ENCODE measurements at places on chromosomes 7 and 10.
A peak's percentile ranks its signal among the peaks of the same experiment; 100 is the strongest.

DNA sequence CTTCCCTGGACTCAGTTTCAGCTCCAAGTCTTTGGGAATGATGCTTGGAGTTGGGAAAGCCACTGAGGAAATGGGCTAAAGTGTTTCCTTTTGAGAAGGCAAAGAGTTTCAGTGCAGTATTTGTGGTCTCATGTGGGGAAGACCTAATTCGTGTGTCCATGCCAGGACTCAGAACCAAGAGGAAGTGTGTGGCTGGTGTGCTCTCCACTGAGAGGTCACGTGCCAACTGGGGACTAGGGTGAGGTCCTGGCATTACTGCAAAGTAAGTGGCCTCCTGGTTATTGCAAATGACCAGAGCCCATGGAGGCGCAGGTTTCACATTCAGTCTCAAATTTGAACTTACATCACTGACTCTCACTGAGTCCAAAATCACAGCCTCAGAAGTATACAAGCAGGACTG is 48.6 kb upstream of the ITPRID1 start:
- no peak for DNase-seq

GRCh38 chr7:17038160-17038782 is 156.5 kb upstream of the AGR3 start:
- DNase-seq, result no peak

DNA sequence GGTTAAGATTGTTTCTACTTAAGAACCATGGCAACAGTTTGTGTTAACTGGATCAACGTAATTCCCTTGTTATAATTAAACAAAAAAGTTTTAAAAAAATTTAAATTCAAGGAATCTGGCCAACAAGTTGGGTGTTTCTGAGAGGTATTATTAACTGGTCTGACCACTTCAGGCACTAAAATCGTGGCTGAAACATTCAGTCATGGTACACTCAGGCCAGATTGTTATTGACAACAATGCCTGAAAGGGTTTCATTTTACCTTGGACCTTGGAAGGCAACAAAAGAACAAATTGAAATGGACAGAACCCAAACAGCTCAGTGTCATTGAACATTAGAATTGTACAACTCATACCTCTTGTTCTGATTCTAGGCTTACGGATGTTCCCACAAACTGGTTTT is 103.3 kb upstream of the ARMC3 start:
- DNase-seq, result no peak

DNA sequence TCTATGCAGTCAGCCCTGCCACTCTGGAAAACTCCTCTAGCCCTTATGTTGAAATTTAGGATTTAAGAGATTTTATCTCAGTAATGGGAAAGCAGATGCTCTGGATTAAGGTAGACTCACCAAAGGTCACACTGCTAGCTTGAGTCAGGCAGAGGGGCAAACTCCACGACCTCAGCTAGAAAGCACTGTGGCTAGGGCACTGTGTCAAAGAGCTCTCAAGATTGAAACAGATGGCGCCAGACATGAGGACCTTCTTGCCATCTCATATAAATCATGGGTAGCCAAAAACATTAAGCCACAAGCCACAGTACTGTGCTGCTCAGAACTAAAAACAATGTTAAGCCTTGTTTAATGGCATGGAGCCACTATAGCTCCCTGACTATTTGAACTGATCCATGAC is 188.7 kb downstream of the DNAJC1 start:
- DNase-seq, result no peak

DNA sequence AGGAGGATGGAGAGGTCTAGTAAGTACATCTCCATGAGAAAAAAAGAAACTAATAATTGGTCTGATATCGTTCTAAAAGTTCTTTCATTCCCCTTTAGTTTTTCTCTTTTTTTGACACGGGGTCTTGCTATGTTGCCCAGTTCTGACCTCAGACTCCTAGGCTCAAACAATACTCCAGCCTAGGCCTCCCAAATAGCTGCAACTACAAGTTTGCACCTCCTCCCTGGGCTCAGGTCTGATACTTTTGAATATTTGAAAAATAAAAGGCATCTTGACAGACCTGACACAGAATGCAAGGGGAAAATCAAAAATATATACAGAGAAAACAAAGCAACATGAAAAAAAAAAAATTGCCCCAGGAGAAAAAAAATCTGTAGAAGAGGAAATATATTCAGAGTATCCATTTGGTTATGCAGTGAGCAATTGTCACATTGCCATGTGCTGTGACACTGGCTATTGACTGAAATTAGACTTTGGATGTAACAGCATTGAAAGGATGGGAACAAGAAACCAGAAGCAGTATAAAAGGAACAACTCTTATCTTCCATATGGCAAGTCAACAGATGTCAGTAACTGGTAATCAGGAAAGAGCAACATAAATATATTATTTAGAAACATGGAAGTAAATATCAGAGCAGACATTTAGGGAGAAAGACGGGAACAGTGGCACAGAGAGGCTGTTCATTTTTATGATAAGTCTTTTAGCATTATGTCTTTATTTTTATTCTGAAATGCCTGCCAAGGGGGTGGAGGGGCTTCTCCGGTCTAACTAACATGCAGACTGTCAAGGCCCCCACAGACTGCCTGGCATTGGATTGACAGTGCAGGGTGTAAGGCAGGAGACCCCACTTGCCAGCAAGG is 408.4 kb downstream of the PARD3 start:
- no peak for DNase-seq

DNA sequence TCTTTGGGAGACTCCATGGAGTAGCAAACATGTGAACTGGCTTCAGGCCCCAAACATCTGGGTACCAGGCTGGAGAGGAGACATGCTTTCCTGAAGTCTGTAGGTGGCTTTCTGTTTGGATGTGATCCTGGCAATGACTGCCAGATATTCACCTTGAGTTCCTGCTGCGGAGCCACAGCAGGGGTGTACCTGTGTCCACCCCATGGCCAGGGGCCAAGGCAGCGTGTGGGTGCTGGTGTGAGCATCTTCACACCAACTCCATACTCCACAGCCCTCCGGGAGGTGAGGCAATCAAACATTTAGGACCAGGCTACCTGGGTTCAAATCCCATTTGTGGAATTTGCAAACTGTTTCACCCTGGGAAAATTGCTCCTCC is 113.0 kb downstream of the ADCY1 start:
- DNase-seq, result no peak

DNA sequence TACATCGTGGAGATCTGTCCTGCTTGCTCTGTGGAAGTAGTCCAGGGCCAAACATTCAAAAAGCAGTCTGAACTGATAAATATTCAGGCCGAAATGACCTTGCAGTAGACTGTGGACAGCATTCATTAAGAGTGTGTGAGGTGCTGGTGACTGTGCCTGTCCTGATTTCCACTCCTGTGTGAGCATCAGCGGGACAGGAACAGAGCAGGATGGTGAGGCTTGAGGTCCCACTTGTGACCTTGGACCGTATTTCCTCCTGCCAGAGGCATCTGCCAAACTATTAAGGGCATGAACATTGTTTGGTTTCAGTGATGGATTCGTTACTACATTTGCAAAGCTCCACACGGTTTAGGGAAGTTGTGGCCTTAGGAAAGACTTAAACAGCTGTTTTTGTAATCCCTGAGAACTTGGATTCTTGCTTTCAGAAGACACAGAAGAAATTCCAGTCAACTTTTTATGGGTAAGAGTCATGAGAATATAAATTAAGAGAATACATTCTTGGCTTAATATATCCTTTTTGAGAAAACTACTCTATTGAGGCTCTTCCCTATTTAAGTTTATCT is 32.8 kb downstream of the CCNY start:
- no peak for DNase-seq

DNA sequence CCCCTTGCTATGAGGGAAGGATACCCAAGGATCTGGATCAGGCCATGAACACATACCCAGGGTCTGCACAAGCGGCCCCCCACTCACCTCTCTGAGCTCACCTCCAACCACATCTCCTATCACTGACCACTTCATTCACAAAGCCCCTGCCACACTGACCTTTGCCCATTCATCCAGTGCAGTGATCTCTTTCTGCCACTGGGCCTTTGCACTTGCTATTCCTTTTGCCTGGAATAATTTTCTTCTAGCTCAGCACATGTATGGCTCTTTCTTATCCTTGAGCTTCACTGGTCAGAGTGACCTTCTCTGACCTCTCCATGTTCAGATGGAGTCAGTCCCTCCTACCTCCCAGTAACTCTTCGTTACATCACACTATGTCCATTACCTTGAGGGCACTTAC is 48.3 kb downstream of the ADRA2A start:
- DNase-seq, result no peak

- no peak for DNase-seq
Observed at GRCh38 chr7:28556025-28556424, 143.7 kb downstream of the CREB5 start.

- no peak for DNase-seq
Observed at GRCh38 chr7:54546081-54546985, 4.2 kb downstream of the VSTM2A start.

DNA sequence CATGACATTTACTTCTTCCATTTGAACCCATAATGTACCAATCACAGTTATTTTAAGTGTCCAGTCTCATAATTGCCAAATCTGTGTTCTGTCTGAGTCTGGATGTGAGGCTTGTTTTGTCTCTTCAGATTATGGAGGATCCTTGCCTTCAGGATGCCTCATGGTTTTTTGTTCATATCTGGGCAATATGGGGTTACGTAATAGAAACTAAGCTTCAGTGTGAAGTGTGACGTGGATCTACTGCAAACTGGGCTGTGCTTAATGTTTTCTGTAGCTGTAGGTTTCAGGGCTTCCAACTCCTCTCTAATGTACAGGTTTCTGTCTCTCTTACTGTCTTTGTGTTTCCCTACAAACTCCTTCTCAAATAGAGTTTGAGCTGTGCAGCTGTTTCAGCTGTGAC is 223.7 kb upstream of the ADARB2 start:
- DNase-seq, result no peak

DNA sequence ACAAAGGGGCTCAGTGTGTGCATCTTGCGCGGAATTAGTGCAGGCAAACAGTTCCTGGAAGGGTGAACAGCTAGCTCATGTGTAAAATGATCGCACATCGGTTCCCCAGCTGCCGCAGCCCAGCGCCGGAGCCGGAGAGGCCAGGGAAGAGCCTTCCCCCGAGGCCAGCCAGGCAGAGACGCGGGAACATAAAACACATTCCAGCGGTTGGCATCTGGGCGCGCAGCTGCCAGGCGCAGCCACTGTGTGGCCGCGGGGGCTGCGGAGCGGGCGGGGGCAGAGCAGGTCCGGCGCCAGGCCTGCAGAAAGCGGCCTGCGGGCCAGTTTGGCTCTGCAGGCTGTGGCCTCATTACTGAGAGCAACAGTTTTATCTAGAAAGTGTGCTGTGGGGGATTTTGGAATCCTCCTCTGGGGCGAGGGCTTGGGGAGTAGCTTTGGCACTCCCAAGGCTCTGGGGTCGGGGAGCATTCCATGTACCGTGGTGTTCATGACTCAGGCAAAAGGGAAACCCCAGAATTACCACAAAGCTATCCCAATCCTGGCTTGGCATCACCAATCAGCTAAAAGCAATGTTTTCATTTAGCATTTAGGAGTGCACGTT is 74.3 kb downstream of the SAMD9 start:
- peak; percentile 74 for DNase-seq

GRCh38 chr7:36034020-36034419 is 119.0 kb upstream of the EEPD1 start:
- DNase-seq, result no peak

GRCh38 chr10:117470733-117471132 is 71.8 kb upstream of the EMX2 start:
- DNase-seq, result no peak

- no peak for DNase-seq
Observed at GRCh38 chr10:30247704-30248103, 101.4 kb downstream of the MTPAP start.

GRCh38 chr7:150947241-150947745 is 30.8 kb downstream of the KCNH2 start:
- no peak for DNase-seq

DNA sequence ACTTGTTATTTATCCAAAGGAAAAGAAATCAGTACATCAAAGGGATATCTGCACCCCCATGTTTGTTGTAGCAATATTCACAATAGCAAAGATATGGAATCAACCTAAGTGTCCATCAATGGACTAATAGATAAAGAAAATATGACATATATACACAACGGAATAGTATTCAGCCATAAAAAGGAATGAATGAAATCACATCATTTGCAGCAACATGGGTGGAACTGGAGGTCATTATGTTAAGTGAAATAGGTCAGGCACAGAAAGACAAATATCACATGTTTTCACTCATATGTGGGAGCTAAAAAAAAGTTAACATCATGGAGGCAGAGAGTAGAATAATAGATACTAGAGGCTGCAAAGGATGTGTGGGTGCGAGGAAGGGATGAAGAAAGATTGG is 25.0 kb upstream of the KAT6B start:
- DNase-seq, result no peak

- no peak for DNase-seq
Observed at GRCh38 chr10:1346201-1346600, 290.0 kb downstream of the WDR37 start.

DNA sequence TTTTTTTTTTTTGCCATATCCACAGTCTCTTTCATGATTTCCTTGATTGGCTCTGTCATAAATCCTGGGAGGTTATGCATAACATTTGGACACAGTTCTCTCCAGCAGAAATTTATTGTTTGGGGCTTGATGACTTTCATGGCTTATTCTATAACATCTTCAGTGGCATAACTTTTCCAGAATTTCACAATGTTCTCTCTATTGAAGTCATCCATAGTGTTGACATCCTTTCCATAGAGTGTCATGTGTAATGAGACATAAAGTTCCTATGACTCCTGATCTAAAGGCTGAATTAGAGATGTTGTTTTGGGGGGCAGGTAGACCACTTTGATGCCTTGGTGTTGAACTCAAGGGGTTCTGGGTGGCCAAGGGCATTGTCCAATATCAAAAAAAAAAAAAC is 36.7 kb upstream of the STK17A start:
- no peak for DNase-seq

DNA sequence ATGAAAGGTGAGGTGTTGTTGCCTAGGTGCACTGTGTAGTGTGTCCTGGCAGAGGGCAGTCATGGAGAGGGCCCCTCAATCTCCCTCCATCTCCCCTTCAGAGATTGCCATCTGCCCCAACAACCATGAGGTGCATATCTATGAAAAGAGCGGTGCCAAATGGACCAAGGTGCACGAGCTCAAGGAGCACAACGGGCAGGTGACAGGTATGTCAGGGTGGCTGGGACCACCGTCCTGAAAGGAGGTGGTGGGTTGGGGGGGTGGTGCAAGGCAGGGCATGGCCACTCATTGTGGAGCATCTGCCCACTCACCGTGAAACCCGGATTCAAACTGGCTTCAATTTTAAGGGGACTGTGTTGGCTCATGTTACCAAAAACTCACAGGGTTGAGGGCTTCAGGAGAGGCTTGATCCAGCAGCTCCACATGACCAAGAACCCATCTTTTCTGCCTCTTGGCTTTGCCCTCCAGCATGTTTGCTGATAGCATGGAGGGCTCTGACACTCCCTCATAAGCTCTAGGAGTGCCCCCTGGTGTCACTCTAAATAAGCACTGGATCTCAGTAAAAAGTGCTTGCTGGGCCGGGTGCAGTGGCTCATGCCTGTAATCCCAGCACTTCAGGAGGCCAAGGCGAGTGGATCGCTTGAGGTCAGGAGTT is 12.2 kb downstream of the ARPC1B start:
- no peak for DNase-seq
